ENCODE measurements at places on chromosomes 3 and 15. TPM values are rescaled to one million over a fixed set of nuclear protein-coding genes. Genes with fewer than 3 reads are reported as not detected.

- DNase-seq: no peak
Measured at GRCh38 chr3:69241769-69242168, 119.4 kb upstream of the LMOD3 start.

- DNase-seq: no peak
Measured at GRCh38 chr3:12024959-12025570, 20.9 kb downstream of the SYN2 start.

GRCh38 chr3:99551520-99551919 lies 86.9 kb upstream of the COL8A1 start:
- no peak for DNase-seq

GRCh38 chr3:27326629-27327545 lies 42.3 kb downstream of the NEK10 start:
- no peak for DNase-seq

DNA sequence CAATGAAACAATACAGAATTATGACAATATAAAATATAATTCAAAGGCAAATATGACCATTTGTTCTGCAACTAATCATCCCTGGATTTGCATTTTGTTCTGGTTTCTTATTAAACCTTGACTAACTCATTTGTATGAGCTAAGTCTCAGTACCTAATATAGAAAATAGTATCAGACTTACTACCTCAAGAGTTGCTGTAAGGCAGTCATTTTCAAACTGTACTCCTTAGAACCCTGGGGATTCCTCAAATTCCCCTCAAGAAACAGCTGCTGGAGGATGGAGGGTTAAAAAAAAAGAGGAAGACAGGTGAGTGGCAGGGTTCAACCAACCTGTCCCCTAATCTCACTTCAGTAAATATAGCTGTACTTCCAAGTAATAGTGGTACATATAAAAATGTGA lies 11.1 kb downstream of the ZBTB11 start:
- DNase-seq: no peak

- no peak for DNase-seq
Measured at GRCh38 chr3:37897763-37898162, 36.1 kb downstream of the CTDSPL start.

- DNase-seq: no peak
Measured at GRCh38 chr15:63905558-63906265, 72.0 kb upstream of the HERC1 start.

GRCh38 chr15:64314456-64314855 lies 41.5 kb downstream of the CSNK1G1 start:
- no peak for DNase-seq

GRCh38 chr3:60226912-60227311 lies 1024.3 kb downstream of the FHIT start:
- DNase-seq: no peak

DNA sequence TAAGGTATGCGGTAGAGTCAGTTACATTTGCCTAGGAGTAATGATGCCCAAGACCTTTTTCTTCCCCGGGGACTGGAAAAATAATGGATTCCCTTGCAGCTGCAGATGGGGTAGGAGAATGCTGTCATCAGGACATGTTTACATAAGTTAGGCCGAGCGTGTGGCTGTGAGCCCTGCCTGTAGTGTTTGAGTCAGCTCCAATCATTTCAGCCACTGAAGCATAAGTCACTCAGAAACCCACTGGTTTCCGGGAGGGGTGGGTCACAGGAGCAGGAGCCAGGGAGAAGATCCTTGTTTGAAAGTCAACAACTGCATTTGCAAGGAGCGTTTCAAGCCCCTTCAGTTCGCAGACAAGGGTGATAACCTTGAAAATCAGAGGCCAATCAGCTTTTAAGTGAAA lies 562.3 kb downstream of the MCTP2 start:
- DNase-seq: no peak

DNA sequence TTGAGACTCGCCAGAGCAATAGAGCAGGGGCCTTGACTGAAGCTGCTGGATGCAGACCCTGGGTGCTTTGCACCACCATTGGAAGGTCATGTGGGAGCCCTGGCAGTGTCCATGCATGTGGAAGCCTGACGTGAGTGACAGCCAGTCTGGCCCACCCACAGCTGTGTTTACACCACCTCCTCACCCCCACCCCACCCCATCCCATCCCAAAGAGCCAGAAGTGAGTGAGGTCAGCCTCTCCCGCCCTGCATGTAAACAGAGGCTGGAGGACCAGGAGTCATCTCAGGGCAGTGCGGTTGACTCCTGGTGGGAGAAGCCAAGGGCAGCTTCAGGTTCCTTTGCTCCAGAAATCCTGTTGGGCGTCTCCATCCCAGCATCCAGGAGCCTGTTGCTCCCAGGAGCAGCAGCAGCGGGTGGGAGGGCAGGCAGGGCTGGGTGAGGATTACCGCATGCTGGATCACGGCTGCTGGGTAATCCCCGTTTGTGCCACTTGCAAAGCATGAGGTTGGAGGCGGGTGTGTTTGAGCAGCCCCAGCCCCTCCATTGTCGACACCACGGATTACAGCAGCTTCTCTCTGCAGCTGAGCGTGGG lies 44.6 kb downstream of the CORO2B start:
- peak; percentile 63 for DNase-seq

DNA sequence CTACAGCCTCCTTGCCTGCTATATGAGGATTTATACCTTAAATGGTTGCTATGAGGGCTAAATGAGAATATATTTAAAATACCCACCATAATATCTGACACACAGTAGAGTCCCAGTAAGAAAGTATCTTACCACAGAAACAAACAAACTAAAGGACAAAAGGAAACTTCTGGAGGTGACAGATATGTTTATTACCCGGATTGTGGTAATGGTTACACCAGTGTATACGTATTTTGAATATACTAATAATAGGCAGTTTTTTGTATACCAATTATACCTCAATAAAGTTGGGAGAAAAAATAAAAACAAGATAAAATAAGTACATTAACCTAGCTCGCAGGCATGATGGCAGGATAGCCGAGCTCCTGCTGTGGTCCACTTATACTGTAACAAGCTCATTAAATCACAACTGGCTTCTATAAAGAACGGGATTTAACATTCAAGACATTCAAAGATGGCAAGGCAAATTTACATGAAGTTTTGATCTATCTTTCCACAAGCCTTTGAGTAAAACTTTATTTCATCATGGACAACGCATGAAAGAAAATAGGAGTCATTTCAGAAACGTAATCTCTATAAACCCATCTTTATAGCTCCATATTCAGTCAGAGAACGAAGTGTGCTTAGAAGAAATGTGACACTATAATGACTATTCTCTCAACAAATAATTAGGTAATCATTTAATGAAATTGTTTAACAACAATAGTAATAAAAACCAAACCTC lies 1.5 kb downstream of the RPN1 start:
- DNase-seq: no peak

GRCh38 chr3:44467241-44467640 lies 10.2 kb downstream of the ZNF445 start:
- no peak for DNase-seq

- DNase-seq: no peak
Measured at GRCh38 chr15:51023499-51023898, 71.2 kb downstream of the TNFAIP8L3 start.

- no peak for DNase-seq
Measured at GRCh38 chr3:124360155-124360554, 368.2 kb upstream of the ROPN1 start.

DNA sequence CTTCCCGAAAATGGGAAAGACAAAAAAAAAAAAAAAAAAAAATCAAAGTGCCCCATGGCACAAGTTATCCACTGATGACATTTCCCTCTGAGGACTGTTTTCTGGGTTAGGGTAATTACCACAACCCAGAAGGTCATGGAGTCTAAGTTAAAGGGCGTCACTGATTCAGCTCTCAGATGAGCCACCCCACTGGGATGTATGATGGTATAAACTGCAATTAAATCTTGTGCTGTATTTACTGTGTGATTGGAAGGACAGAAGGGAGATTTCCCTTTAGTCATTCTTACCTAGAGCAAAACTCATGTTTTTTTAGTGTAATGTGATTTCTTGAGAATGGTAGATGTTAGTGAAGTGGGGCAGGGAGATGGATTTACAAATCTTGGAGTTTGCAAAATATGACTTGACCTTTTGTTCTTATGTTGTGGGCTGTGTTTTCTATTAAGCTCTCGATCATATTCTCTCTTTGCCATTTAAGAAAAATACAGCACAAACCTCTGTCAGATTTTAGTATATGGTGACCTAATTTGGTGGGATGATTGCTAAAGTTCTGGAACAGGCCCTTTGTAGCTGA lies 244.2 kb downstream of the PTPRG start:
- no peak for DNase-seq

- DNase-seq: no peak
Measured at GRCh38 chr3:134320749-134321148, 53.5 kb downstream of the AMOTL2 start.

- DNase-seq: no peak
Measured at GRCh38 chr3:12854565-12854964, 13.2 kb upstream of the RPL32 start.

DNA sequence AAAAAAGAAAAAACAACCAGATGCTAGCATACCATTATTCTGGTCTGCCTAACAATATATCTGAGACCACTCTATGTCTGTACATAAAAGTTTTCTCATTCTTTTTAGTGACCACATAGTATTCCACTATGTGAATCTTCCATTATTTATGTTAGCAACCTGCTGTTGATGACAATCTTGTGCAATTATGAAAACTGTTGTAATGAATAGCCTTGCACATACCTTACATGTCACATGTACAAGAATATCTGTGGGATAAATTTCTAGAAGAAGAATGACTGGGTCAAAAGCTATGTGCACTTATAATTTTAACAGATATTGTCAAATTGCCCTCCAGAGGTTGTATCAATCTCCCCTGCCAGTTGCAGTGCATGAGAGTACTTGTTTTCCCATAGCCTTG lies 62.5 kb downstream of the ARHGAP31 start:
- no peak for DNase-seq

LRRIQ4 gene
- not detected for total RNA-seq

EIF4G1 gene
- total RNA-seq: 250 TPM

TNFAIP8L3 gene
- total RNA-seq: 4.9 TPM

DNAJA4 gene
- total RNA-seq: 85.9 TPM

EPHB1 gene
- 1.8 TPM for total RNA-seq

USP19 gene
- 64.6 TPM for total RNA-seq

FSIP1 gene
- total RNA-seq: 1.0 TPM

UQCC5 gene
- 58.7 TPM for total RNA-seq

CLSTN2 gene
- total RNA-seq: 4.9 TPM

All from left ventricle myocardium superior (tissue), 1 donor.